COR-L47 (cell line): ENCODE measurements at places on chromosomes 6 and 20.

DNA sequence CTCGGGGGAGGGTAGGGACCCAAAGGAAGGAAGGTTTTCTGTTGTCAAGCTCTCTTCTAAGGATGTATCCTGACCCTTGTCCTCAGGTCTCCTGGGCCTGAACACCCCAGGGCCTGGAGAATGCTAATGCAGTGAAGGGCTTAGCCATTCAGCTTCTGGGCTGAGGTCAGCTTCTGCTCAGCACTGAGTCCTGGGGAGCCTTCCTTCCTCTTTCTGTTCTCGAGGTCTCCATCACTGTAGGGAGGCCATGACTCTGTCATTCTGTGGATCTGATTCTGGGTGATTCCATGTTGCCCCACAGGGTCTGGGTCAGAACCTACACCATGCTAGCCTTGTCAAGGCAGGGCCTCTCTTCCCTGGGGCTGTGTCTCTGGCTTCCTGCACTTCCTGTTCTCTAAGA is 712.7 kb downstream of the DHX35 start:
- DNase-seq = no peak

GRCh38 chr20:896501-897025 is 19.6 kb downstream of the ANGPT4 start:
- DNase-seq = no peak

- DNase-seq = no peak
Observed at GRCh38 chr20:32962053-32962452, 42.2 kb downstream of the SUN5 start.

- DNase-seq = no peak
Observed at GRCh38 chr6:80170433-80170832, 64.0 kb downstream of the BCKDHB start.

GRCh38 chr6:152651986-152652385 is 14.8 kb upstream of the SYNE1 start:
- DNase-seq = no peak

GRCh38 chr6:128493877-128494276 is 26.5 kb downstream of the PTPRK start:
- DNase-seq = no peak

DNA sequence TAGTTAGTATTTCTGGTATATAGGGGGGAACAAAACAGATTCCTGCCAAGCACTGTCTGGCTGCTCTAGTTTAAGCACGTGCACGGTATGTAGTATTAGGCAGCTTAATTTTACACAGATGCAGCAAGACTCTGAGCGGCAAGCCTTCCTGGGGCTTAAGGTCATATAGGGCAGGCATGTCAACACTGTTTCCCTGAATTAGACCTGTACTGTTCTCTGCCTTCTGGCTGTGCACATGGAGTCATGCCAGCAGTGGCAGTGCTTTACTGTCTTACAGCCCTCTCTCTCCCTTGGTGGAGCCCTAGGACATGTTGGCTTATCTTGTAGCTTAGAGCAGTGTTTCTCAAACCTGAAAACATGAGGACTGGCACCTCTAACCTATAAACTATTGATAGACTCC is 56.6 kb downstream of the PHF20 start:
- DNase-seq = no peak

DNA sequence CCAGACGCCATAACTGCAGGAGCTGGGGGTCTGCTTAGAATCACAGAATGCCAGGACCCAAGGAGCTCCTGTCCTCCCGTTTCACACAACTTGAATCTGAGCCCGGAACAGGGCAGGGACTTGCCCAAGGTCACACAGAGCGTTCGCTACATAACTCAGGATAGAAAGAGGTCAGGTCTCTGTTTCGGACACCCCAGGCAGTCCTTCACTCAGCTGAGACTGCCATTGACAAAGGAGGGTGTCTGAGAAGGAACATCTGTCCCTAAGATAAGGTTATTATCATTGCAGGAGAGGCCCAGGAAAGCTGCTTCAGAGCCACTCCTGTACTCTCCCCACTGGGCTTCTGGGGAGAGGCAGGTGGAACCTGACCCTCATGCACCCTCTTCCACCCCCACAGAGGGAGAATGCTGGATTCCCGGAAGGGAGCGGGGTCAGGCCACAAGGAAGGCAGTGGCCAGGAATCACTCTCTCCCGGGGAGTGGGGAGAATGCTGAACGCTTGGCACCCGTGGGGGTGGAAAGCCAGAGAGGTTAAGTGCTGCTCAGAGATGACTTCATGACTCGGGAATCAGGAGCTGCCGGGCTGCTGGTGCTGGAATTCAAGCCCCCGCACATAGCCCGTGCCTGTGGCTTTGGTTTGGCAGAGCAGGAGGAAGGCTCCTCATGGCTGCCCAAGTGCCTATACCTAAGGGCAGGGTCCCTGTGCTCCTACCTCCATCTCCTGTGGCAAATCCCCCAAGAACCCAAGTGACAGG is 10.7 kb downstream of the SDC4 start:
- DNase-seq = no peak

GRCh38 chr6:157450931-157451742 is 70.1 kb downstream of the ZDHHC14 start:
- DNase-seq = no peak

DNA sequence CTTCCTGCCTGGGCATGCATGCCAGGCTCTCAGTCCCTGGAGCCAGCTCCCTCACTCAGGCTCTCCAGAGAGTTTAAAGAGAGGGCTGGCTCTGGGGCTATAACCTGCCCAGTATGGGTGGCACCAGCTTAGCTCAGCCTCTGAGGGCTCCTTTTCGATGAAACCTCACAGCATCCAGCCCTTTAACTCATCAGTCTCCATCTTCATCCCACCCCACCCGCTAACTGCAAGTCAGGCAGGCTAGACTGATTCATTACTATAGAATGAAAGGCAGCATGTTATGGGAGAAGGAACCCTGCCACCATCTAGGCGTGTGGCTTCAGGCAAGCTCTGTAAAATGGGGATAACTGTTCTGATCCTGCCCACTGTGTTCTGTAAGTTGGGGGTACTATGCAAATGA is 53.5 kb downstream of the RAB44 start:
- DNase-seq = no peak

DNA sequence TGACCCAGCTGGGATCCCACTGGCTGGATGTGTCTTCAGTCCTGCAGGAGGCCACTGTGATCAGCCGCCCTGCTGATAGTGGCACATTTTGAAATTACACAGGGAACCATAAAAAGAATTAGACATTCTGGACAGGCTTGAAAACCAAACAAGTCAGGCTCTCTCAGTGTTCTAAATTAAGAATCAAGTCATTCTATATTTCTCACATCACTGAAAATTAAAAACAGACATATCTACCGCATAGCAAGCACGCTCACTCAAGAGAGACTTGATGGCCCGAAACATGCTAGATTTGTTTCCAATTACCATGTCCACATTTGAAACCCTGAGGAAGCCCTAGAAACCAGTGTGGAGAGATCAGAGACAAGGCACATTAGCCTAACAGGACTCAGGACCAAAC is 57.7 kb downstream of the NFATC2 start:
- DNase-seq = no peak

GRCh38 chr20:11219192-11219591 is 545.4 kb upstream of the JAG1 start:
- no peak for DNase-seq

DNA sequence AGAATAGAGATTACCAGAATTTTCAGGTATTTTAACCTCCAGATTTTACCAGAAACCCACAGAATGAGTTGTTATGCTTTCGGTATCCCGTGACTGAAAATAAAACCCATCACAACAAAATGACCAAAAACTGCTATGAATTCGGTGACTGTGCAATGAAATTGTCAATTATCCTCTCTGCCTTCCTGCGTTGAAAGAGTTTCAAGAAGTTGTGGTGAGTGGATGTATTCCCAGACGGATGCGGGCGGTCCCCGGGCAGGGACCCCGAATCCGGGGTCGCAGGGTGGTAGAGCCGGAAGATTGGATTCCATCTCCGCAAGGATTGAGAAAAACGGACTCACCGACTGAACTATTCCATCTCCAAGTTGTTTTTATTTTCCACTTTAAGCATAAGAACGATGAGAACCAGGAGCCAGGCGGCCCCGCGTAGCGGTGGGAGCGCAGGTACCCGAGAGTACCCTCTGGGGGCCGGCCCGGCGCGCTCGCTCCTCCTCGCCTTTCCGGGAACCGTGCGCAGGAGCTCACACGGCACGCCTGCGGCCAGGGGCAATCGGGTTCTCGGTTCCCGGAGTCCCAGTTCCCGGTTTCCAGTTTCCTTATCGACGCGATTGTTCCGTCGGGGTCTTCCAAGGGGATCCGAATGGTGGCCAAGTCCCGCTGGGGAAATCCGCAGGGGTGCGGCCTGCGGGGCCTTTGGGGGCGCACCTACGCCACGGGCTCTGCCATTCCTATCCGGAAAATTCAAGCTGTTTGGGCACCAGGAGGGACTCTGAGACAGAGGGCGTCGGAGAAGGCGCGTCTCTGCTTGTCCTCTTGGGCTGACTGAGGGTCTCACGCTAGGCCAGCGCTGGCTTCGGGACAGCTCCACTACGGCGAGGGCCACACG is 104.9 kb upstream of the PRDM1 start:
- no peak for DNase-seq

DNA sequence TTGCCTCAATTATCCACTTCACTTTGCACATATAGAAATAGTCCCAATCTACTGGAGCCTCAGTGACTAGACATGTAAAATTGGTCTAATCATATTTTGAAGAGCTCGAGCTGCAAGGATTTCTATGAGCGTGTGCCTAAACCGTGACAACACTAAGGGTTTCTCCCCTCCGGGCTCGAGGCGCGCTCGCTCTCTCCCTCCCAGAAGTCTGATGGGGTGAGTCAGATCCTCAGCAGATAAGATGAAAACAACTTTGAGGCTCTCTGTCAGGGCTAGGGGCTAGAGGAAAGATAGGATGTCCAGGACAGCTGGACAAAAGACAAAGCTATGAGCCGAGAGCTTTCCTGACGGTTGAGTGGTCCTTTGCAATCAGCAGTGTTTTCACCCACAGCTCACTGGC is 16.8 kb downstream of the GNAS-AS1 start:
- no peak for DNase-seq

DNA sequence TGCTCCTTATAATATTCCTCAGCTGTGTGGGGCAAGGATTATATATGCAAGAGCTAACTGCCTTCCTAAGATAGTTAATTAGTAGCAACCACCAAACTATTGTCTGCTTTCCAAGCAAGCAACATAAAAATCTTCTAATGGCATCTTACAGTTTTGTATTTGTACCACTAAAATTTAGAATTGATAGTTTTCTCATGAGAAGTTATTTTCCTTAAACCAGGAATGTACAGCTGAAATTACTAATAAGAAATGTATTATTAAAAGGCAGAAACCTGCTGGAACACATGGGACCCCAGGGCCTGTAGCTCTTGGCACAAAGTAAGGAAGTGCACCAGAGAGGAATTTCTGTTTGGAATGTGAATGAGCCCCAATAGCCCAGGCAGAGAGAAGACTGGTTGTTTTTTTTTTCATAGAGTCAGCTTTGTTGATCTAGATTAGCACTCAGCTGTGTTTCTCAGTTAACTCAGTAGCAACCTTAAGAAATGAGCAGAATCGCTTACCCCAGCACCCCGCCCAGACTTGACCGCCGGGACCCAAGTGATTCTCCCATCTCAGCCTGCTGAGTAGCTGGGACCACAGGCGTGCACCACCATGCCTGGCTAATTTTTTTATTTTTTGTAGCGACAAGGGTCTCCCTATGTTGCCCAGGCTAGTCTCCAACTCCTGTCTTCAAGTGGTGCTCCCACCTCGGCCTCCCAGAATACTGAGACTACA is 2.6 kb downstream of the MGME1 start:
- DNase-seq = no peak

- no peak for DNase-seq
Observed at GRCh38 chr6:133966654-133967329, 13.8 kb downstream of the TBPL1 start.

GRCh38 chr6:154106251-154106650 is 67.2 kb downstream of the OPRM1 start:
- no peak for DNase-seq

DNA sequence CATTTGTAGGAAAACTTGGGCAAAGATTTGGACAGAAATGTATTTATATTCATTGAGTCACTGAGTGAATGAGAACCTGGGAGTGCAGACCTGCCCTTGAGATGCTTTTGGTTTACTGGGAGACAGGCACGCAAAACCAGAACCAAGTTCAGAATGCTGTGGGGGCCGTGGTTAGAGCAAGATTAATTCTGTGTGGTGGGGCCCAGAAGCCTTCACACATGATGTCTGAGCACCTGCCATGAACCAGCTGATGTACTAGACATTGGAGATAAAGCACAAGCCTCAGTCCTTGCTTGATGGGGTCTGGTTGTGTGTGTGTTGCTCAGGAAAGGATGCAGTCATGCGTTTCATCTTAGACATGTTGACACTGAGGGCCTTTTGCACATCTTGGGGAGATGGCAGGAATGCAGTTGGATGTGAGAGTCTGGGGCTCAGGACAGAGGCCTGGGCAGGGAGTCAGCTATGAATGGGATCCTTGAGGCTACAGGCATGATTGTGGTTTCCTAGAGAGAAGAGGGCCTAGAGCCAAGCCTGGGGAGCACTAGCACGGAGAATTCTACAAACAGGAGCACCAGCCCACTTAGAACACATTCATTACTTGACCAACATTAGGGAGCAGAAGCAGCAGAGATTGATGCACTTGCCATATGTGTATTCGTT is 114.3 kb upstream of the TMEM181 start:
- DNase-seq = no peak

- no peak for DNase-seq
Observed at GRCh38 chr6:119355890-119356289, 6.3 kb upstream of the MAN1A1 start.

GRCh38 chr6:166997768-166998255 is 1.4 kb upstream of the CEP43 start:
- peak; percentile 32 for DNase-seq
